Esophagus muscularis mucosa (tissue), 4 donors: ENCODE measurements at places on chromosomes 11 and 22. TPM values are rescaled to one million over a fixed set of nuclear protein-coding genes. Genes with fewer than 3 reads are reported as not detected.
A peak's percentile ranks its signal among the peaks of the same experiment; 100 is the strongest.

The SMC1B gene
- total RNA-seq, result not detected

The KBTBD3 gene
- total RNA-seq, result 8.3 TPM

The OR52E8 gene
- not detected for total RNA-seq

The ADSL gene
- total RNA-seq, result 74.2 TPM

The APOBEC3A gene
- 0.58 TPM for total RNA-seq

The ZNF195 gene
- total RNA-seq, result 9.4 TPM

- no peak overlapping the region for H3K4me3 ChIP-seq
- no peaks in the 10 kb centered on the region for H3K27me3 ChIP-seq
- H3K4me1 ChIP-seq, result no peaks in the 10 kb centered on the region
- H3K27ac ChIP-seq, result no peak overlapping the region
These were observed 10.8 kb downstream of the RPS13 start for GRCh38 chr11:17066691-17067090.

- H3K4me1 ChIP-seq, result peaks cover 14% of the 10 kb centered on the region
- H3K27ac ChIP-seq, result no peak overlapping the region
These were observed 12.8 kb downstream of the BMAL1 start for GRCh38 chr11:13290221-13290980.

- peaks cover 73% of the 10 kb centered on the region for H3K27me3 ChIP-seq
- peaks cover 11% of the 10 kb centered on the region for H3K4me1 ChIP-seq
- DNase-seq, result no peak
These were observed 19.7 kb upstream of the IL17REL start for GRCh38 chr22:50032109-50032871.

DNA sequence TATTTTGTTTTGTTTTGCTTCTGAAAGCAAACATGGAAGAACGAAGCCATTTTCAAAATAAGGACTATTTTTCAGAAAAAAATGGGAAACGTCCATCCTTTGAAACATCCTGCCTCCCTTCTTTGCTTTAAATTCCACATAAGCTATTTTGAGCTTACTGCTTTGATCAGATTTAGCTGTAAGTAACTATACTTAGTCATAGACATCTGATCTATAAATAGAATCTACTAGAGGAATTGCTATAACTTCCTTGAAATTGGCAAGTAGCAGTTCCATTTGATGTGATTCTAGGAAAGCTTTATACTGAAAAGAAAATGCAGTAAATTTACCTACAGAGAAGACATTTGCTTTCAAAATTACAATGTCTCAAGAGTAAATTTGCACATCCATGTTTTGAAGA lies 305.8 kb downstream of the TTC28 start:
- H3K27ac ChIP-seq, result no peak overlapping the region
- peaks cover 23% of the 10 kb centered on the region for H3K4me1 ChIP-seq
- H3K36me3 ChIP-seq, result no peaks in the 10 kb centered on the region

GRCh38 chr11:23192256-23192655 lies 332.0 kb upstream of the CCDC179 start:
- no peak overlapping the region for H3K27ac ChIP-seq
- H3K4me1 ChIP-seq, result no peaks in the 10 kb centered on the region
- H3K36me3 ChIP-seq, result no peaks in the 10 kb centered on the region
- DNase-seq, result no peak

GRCh38 chr11:102784380-102784779 lies 4.0 kb upstream of the MMP10 start:
- DNase-seq, result no peak
- no peaks in the 10 kb centered on the region for H3K36me3 ChIP-seq
- H3K27ac ChIP-seq, result no peak overlapping the region

DNA sequence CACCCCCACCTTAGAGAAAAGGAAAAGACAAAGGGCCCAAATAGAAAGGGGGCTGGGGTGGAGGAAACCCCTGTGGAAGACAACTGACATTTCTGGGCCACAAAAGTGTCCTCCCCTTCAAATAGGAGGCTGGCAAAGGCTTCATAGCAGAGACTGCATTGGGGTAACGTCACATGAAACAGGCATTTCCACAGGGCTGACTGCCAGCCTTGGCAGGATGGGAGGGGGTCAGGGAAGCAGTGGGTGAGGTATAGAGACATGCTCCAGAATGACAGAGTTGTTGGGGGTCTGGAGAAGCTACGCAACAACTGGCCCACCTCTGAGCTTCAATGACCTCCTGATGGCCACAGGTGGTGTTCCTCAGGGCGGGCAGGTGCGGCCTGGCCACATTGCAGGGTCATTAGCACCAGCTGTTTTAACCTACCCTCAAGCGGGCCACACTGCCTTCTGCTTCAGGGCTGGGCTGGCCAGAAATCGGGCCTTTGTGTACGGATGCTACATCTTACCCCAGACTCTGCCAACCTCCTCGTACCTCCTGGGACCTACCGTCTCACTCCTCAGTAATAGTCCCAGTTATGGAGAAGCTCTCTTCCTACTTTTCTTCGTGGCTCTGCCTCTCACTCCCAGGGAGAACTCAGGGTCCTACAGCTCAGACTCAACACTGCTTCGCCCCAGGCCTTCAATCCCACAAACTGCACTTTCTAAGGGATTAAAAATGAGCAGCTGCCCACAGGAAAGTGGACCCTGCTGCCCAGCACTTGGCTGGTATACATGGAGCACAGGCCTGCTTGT lies 160.0 kb upstream of the NCAM1 start:
- H3K27me3 ChIP-seq, result no peaks in the 10 kb centered on the region
- DNase-seq, result no peak
- H3K4me3 ChIP-seq, result no peak overlapping the region
- no peaks in the 10 kb centered on the region for H3K36me3 ChIP-seq

- no peak for DNase-seq
- no peaks in the 10 kb centered on the region for H3K27me3 ChIP-seq
- H3K36me3 ChIP-seq, result no peaks in the 10 kb centered on the region
- H3K4me3 ChIP-seq, result no peak overlapping the region
- no peaks in the 10 kb centered on the region for H3K4me1 ChIP-seq
These were observed 706.8 kb upstream of the ANO3 start for GRCh38 chr11:25625094-25625493.

DNA sequence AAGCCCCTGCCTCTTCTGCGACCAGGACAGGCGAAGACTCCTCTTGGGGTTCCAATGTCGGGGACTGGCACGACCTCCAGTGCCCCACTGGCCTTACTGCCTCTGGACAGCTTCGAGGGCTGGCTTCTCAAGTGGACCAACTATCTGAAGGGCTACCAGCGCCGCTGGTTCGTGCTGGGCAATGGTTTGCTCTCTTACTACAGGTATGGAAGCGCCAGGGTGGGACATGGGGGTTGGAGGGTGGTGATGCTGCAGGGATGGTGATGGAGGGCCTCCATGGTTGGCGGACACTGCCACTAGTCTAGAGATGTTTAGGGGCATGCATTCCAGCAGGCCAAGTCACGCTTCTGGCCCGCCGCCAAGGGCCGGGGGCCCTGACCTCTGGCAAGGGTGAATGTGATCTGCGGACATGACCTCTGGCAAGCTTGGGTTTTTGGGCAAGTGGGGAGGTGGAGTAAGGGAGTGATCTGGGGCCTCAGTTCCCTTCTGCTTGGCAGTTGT lies 727 bp downstream of the OSBP2 start:
- no peaks in the 10 kb centered on the region for H3K36me3 ChIP-seq
- H3K4me1 ChIP-seq, result peaks cover 20% of the 10 kb centered on the region
- no peaks in the 10 kb centered on the region for H3K27me3 ChIP-seq
- no peak for DNase-seq
- no peak overlapping the region for H3K27ac ChIP-seq
- peak overlapping the region; percentile 63 for H3K4me3 ChIP-seq

DNA sequence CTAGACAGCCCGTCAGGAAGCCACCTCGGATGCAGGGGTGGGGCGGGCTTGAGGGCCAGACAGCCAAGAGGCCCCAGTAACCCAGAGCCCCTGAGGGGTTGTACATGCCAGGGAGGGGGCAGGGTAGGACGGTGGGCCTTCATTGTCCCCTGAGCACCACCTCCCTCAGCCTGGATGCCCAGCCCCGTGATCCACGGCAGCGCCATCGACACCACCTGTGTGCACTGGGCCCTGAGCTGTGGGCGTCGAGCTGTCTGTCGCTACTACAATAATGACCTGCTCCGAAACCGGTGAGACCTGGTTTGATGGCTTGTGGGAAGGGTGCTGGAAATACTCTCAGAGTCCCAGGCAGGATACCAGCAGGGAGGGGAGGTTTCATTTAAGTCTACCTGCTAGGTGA lies 37.4 kb upstream of the TPBGL start:
- H3K27ac ChIP-seq, result no peak overlapping the region
- H3K4me1 ChIP-seq, result peaks cover 6% of the 10 kb centered on the region
- no peaks in the 10 kb centered on the region for H3K36me3 ChIP-seq
- no peaks in the 10 kb centered on the region for H3K27me3 ChIP-seq
- DNase-seq, result no peak
- H3K4me3 ChIP-seq, result no peak overlapping the region

- peak overlapping the region; percentile 45 for H3K27ac ChIP-seq
- H3K4me3 ChIP-seq, result no peak overlapping the region
- no peak for DNase-seq
- no peaks in the 10 kb centered on the region for H3K36me3 ChIP-seq
These were observed 223.4 kb upstream of the PITPNB start for GRCh38 chr22:28142361-28142961.

DNA sequence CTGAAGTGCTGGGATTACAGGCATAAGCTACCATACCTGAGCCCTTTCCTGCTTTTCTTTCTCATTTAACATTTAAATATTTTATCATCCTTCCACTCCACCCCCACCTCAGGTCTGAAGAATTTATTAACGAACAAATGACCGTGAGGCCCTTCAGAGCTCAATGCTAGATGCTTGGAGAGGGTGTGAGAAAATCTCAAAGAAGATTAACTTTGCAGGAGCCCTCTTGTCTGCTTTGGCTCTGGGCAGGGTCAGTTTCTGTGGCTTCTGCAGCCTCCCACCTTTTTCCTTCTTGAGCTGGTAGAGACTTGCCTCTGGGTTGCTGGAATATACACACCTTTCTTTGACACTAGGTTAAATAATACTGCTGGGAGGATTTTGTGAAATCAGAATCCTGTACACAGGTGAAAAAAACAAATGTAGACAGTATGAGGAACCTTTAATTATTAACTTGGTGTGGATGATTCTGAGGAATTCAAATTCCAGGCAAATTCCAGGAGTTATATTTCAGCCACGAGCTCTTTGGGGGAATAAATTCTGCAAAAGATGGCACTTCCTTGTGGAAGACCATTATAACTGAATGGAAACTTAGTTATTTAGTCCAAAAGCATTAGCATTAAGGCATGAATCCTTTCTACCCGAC lies 3.4 kb upstream of the ZBTB44 start:
- peaks cover 5% of the 10 kb centered on the region for H3K4me1 ChIP-seq
- no peaks in the 10 kb centered on the region for H3K27me3 ChIP-seq
- no peaks in the 10 kb centered on the region for H3K36me3 ChIP-seq

DNA sequence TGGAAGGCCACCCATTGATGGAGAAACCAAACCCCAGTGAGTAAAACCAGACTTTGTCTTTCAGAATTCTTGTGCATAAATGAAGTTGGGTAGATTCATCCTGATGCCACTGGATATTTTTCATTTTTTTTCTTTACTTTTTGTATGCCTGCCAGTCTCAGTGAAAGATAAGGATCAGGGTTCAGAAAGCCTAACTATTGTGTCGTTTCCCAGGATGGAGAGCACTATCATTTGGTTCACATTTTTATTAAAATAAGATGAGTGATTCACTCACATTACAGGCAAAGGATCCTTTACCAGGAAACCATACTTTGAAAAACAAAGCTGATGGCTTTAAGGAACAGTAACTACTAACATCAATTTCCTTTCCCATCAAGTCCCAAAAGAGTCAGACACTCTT lies 52.0 kb downstream of the ARFGAP2 start:
- DNase-seq, result no peak
- H3K36me3 ChIP-seq, result no peaks in the 10 kb centered on the region
- no peak overlapping the region for H3K27ac ChIP-seq
- no peaks in the 10 kb centered on the region for H3K4me1 ChIP-seq
- H3K4me3 ChIP-seq, result no peak overlapping the region
- no peaks in the 10 kb centered on the region for H3K27me3 ChIP-seq

- no peaks in the 10 kb centered on the region for H3K36me3 ChIP-seq
- no peaks in the 10 kb centered on the region for H3K27me3 ChIP-seq
- H3K4me3 ChIP-seq, result no peak overlapping the region
- DNase-seq, result no peak
These were observed 203.7 kb downstream of the GRIK4 start for GRCh38 chr11:120715239-120715638.

GRCh38 chr22:47676685-47677084 lies 914.2 kb downstream of the TBC1D22A start:
- no peaks in the 10 kb centered on the region for H3K36me3 ChIP-seq
- H3K27me3 ChIP-seq, result no peaks in the 10 kb centered on the region
- no peak overlapping the region for H3K4me3 ChIP-seq
- H3K4me1 ChIP-seq, result no peaks in the 10 kb centered on the region
- DNase-seq, result no peak
- H3K27ac ChIP-seq, result no peak overlapping the region

GRCh38 chr11:47340010-47340409 lies 12.5 kb downstream of the MYBPC3 start:
- H3K27ac ChIP-seq, result no peak overlapping the region
- no peak for DNase-seq
- H3K4me1 ChIP-seq, result no peaks in the 10 kb centered on the region

DNA sequence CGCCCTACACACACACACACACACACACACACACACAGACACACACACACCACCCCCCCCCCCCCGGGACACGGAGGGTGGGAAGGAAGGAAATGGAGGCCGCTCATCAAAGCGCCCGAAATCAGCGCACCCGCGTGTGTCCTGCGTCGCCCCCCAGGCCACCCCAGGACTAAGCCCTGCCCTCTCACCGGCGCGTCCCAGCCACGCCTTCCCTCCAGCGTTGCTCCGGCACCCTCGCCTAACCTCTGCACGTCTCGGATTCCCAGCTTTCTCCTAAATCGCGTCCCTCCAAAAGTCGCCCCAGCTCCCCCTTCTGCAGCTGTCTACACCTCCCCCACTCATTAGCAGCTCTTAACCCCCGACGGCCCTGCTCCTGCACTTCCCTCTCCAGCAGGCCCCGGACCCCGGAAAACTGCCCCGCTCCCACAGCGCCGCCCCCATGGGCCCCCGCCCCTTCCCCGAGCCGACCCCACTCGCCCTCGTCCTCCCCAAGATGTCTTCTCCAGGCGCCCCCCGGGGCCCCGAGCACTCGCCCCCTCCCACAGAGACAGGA lies 557 bp downstream of the PACSIN2 start:
- no peaks in the 10 kb centered on the region for H3K36me3 ChIP-seq
- no peak for DNase-seq
- peak overlapping the region; percentile 95 for H3K4me3 ChIP-seq
- no peaks in the 10 kb centered on the region for H3K27me3 ChIP-seq

GRCh38 chr11:65474864-65475263 lies 24.0 kb upstream of the MALAT1 start:
- H3K27ac ChIP-seq, result peak overlapping the region; percentile 45
- no peak overlapping the region for H3K4me3 ChIP-seq
- no peak for DNase-seq
- no peaks in the 10 kb centered on the region for H3K27me3 ChIP-seq
- H3K36me3 ChIP-seq, result no peaks in the 10 kb centered on the region

GRCh38 chr11:19422276-19422675 lies 181.5 kb upstream of the E2F8 start:
- no peak for DNase-seq
- H3K27me3 ChIP-seq, result no peaks in the 10 kb centered on the region
- H3K36me3 ChIP-seq, result no peaks in the 10 kb centered on the region
- H3K4me3 ChIP-seq, result no peak overlapping the region
- no peaks in the 10 kb centered on the region for H3K4me1 ChIP-seq
